ENCODE measurements at places on chromosomes 1 and 21.

DNA sequence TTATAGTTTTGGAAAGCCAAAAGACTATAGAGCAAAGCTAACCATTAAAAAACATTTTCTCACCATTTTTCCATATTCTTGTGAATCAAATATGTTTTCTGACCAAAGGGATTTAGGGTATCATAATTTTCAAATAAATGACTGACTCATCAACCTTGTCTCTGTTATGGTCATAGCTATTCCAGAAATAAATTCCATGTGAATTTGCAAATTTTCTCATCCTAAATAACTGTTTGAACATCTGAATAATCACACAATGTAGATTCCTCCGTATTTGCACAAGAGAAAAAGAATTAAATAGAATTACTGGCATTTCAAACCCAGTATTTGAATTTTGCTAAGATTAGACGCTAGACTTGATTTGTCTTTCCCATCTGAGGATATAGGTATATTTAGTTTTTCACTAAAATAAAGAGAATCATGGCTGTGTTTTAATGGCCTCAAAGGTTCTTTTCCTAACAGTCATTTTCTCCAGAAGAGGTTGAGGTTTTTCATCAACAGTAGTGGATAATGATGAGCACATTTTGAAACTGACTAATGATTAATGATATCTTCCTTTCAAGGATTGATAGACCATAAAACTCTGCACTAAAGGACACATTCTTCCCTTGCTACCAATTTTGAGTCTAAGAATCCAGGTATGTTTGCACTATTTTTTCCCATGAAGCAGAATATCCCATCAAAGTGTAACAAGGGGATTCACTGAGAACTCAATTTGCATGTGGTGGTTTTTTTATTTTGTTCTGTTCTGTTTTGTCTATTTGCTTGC is 9.5 kb upstream of the DUSP23 start:
- DNase-seq, result no peak

- no peak for DNase-seq
These were observed 8.3 kb upstream of the TMEM269 start for GRCh38 chr1:42776502-42776901.

GRCh38 chr1:232435729-232436128 is 194.2 kb downstream of the SIPA1L2 start:
- DNase-seq, result no peak

DNA sequence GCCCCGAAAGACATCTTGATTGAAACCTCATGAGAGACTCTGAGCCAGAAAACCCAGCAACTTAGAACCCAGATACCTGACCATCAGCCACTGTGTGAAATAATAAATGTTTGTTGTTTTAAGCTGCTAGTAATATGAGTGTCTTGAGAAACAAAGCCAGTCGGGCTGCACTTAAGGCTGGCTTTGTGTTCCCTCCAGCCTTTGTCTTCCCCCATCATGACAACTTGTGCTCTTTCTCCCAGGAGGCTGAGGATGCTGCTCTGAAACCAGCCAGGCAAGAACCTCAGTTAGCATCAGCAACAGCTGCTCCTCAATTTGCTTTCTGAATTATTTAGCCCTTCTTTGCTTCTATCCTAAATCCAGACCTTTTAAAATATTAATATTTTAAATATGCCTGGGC is 78.2 kb downstream of the SLC16A1 start:
- no peak for DNase-seq

DNA sequence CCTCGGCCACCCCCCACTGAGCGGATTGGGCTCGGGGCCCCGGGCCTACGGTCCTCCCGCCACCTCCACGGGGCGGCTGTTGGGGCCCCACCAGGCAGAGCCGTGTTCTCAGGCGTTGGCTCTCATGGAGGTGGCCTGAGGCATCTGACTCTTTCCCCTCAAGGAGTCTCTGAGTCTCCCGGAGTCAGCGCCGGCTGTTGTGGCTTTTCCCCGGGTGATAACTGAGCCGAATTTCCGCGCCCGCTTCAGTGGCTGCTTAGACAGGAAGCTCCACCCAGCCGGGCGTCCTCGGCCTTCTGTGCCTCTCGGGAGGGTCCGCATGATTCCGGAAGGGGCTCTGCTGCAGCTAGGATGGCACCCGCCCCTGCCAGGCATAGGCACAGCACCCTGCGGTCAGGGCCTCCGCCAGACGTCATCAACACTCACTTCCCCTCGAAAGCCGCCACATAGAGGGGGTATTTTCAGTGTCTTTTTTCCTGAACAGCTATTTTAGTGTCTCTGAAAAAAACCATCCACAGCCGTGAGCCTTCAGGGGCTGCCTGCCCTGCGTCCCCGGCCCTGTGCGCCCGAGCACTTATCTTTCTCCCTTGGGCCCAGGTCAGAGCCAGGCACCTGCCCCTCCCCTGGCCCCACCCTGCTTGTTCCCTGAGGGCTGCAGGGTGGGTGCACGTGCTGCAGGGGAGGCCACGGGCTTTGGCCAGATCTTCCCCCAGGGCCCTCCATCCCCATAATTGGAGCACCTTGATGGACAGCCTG is 72.9 kb downstream of the SKI start:
- DNase-seq, result no peak

DNA sequence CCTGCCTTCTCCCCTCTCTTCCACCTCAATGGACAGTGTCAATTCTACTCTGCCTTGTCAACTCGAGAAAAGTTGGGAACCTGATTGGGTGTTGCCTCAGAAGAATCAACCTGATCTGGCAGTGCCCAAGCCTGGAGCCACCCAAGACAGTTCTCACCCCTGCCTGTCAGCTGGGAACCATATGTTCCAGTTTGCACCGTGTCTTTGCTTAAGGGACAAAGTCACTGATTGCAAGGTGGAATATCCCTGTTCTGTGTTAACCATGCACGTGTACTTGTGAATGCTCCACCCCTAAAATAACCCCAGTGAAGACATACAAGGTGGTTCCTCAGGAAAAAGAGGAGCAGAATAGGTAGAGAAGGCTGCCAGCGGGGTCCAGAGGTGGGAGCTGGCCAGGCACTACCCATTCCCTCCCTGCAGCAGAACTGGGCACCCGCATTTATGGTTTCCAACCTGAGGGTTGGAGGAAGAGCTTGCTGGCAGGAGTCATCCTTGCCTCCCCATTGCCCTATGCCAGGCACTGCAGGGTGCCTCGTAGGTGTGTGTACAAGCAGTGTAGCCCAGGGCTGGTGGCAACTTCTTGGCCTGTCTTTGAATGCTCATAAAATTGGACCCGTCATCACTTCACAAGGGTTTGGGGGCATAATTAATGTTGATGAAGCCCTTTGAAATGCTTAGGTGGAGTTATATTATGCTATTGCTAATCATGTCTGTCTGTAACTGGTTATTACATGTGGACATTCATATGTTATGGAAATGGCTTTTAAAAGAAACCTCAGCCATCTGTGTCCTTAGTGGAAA is 11.3 kb downstream of the NIPAL3 start:
- DNase-seq, result no peak

GRCh38 chr1:162502928-162503327 is 5.3 kb downstream of the UHMK1 start:
- no peak for DNase-seq

All from GOT3 (cell line).